Fibroblast of skin of right quadriceps (primary cell): ENCODE measurements at places on chromosomes 11 and 22.

- DNase-seq = no peak
Observed at GRCh38 chr11:119874660-119875238, 145.7 kb upstream of the NECTIN1 start.

GRCh38 chr11:115333121-115333520, 171.1 kb downstream of the CADM1 start:
- peak; percentile 68 for DNase-seq

DNA sequence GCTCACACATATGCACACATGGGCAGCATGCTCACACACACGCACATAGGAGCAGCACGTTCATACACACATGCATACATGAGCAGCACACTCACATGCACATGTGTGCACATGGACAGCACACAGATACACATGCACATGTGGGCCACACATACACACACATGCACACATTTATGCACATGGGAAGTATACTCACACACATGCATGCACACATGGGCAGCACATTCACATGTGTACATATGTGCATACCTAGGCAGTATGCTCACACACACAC, 42.5 kb downstream of the RTN4R start:
- DNase-seq = no peak

- peak; percentile 26 for DNase-seq
Observed at GRCh38 chr22:29733362-29734201, 13.8 kb downstream of the CABP7 start.
